Urothelium cell line (cell line): ENCODE measurements at places on chromosomes 7 and 10.

- no peak for DNase-seq
Measured at GRCh38 chr7:112819536-112819935, 29.3 kb upstream of the TMEM168 start.

GRCh38 chr10:12501841-12502525, 152.6 kb downstream of the CAMK1D start:
- no peak for DNase-seq

- no peak for DNase-seq
Measured at GRCh38 chr7:158083526-158084310, 503.9 kb downstream of the PTPRN2 start.

DNA sequence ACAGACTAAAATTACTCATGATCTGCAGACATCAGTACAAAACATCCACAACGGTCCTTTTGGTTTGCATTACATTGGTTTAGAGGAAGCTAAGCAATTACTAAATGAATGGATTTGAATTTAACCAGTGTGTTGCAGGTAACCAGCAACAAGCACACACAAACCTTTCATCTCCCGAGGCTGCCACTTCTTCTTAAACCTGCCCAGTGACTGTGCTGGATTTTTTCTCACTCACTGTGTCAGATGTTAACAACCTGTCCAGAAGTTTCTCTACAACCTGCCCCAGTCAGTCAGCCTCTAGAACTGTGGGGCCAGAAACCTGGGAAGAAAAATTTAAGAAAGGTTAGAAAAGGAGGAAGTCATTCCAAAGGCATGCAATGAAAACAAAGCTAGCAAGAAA, 2.4 kb upstream of the MEOX2 start:
- DNase-seq, result no peak

DNA sequence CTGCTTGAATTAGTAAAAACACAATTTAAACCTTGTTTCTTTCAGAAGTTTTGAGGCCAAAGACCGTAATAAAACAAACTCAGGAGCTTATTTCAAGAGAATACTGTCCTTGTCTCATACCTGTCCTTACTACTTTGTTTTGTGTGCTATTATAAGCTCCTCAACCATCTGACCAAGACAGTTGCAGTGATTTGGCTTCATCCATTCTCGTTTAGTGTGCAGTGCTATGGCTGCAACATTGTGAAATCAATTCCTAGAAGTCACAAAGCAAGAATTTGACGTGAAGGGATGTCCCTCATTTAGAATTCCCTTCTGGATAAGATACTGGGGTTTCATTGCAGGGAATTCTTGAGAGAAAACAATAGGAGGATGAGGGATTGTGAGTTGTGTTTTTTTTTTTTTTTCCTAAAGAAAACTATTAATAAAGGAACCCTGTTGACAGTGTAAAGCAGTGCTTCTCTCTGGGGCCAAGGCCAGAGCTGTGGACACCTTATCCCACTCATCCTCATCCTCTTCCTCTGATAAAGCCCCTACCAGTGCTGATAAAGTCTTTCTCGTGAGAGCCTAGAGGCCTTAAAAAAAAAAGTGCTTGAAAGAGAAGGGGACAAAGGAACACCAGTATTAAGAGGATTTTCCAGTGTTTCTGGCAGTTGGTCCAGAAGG, at the start of gene OIT3:
OIT3 (plus strand) TSS at position 604 of the 663 bp plus-strand sequence. CDS start 60 bp downstream, outside the sequence.
- DNase-seq, result no peak

DNA sequence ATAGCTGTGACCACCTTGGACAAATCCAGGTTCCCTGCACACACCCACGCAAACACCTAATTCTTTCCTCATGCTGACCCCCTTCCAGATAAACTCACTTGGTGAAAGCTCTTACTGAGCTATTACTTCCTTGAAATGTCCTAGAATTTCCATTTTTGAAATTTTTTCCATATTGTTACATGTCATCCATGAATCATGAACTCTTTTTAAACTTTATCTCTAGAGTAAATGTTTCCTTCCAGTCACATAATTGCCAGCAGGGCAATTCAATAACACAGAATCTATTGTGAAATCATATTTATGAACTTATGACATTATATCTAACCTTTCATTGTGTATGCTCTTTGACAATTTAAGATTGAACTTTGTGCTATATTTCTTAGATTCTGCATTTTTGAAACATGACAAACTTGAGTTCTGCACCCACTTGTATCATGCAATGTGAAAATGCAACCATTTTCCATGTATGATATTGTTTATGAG, 26.8 kb upstream of the FGL2 start:
- DNase-seq, result no peak
